ENCODE measurements at places on chromosomes 3 and 15. TPM values are rescaled to one million over a fixed set of nuclear protein-coding genes. Genes with fewer than 3 reads are reported as not detected.

DNA sequence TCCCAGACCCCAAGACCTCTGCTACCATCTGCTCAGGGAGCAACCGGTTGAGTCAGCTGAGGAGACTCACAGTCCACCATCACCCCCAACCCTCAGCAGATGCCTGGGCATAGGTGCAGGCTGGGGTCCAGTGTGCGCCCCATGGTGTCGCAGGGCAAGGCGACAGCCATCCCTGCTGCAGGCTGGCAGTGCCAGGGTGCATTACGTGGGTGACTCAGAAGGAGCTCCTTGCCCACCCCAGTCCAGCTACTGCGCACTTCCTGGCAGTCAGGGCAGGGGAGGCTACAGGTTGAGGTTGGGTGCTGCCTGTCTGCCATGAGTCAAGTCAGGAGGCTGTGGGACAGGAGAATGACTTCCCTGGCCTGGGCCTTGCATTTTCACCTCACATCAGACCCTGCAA is 33.5 kb downstream of the RASGRF1 start:
- DNase-seq, result no peak

DNA sequence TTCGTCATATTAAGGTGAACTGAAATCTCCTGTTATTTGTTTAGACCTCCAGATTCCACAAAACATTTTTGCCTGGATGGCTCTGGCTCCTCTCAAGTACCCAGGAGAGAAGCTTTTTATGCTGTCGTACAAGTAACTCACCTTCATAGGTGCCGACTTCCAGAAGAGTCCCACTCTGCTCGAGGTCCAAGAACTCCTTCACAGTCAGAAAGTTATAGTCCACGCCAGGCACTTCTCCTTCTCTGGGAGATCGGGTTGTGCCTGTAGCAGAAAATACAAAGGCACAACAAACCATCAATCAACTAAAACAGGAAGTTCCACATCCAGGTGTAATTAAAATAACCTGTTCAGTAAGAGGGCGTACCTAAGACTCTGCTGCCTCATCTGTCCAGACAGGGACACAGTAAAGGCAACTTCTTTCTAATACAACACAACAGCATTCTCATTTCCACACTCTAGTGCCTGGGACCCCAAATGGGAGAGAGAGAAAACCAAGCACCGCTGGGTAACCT is 545.3 kb downstream of the MAGI1 start:
- DNase-seq, result no peak

DNA sequence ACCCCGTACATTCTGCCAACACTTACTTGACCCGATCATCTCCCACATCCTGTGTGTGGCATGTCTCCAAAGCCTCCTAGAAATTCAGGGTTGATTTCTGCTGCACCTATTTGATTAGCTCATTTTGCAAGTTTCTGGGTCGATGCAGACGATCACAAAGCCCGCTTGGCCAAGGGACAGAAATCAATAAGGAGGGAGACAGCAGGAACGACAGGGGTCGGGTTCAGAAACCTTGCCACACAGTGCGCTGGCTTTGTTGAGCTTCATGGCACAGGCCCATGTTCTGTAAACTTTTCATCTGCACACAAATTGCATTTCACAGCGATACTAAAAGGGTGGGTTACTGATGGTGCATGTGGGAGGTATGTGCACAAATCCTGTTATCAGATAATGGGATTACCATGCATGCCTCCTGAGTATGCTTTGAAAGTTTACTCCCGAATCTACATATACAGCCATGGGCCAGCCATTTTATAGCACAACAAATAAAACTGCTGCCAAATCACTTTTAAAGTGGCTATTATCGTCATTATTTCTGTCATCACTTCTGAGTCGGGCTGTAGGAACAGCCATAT is 95.9 kb upstream of the ATP11B start:
- no peak for DNase-seq

- DNase-seq, result no peak
These were observed 541.7 kb upstream of the ZNF385D start for GRCh38 chr3:22292681-22293080.

DNA sequence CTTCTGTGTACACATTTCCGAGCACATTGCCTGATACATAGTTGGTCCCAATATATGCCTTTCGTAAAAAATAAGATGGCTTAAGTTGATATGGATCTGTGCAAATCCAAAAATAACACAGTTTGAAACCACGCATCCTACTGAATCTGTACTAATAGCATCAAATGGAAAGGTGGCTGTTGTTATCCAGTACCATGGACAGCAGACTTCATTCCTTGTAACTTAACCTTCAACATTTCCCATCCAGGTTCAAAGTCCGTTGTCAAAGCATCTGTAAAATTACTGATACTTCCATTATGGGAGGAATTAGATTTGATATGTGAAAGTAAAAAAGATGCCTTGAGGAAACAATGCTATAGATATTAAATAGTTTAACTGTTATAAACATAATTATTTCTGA is 65.5 kb upstream of the C3orf49 start:
- no peak for DNase-seq

DNA sequence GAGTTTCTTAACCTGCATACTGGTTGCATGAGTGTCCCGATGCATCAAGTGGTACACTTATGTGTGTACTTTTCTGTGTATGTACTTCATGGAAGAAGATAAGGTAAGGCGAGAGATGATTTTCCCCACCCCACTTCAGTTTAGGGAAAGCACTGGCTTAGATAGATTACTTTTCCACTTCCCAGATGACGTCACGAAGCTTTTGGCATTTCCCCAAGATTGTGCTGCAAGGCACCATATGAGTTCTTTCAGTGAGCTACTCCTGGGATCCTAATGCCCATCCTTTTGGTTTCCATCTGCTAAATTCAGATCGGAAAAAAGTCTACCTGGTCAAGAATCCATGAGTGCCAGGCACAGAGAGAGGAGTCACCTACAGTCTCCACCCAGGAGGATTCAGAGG is 4.5 kb downstream of the IL17RB start:
- no peak for DNase-seq

DNA sequence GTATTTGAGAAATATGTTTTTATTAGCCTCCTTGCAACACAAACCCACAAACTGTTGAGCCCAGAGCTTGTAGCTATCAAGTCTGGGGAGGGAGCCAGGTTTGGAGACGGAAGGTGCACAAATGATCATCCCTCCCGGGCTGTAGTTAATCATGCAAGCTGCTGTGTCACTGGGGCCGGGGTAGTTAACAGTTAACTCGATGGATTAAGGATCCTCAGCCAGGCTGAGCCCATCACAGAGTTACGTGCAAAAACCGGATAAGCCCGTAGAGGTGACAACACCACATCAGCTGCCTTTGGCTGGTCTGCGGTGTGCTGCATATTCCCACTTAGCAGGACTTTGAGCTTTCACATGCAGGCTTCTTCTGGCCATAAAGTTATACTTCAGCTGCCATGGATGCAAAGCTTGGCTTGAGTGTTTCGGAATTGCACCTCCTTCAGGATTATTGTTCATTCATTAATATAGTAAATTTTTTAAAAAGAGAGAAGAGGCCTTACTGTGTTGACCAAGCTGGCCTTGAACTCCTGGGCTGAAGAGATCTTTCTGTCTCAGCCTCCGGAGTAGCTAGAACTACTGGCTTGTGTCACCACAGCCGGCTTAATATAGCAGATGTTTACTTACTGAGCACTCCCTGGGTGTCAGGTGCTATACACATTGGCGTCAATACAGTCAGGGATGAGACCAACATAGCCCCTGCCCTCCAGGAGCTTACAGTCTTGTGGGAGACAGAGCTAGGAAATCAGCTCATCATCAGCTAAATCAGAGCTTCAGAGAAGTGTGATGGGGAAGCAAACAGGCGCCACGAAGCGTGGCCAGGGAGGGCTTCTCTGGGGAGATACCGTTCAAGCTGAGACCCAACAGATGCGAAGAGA is 226.8 kb upstream of the BHLHE40 start:
- no peak for DNase-seq

GRCh38 chr3:25107918-25108617 is 320.0 kb upstream of the RARB start:
- no peak for DNase-seq

DNA sequence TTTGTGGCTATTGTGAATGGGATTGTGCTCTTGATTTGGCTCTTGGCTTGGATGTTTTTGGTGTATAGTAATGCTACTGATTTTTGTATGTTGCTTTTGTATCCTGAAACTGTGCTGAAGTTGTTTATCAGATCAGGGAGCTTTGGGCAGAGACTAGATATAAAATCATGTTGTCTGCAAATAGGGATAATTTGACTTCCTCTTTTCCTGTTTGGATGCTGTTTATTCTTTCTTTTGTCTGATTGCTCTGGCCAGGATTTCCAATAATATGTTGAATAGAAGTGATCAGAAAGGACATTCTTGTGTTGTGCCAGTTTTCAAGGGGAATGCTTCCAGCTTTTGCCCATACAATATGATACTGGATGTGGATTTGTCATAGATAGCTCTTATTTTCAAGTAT is 66.1 kb downstream of the CHCHD6 start:
- no peak for DNase-seq

DNA sequence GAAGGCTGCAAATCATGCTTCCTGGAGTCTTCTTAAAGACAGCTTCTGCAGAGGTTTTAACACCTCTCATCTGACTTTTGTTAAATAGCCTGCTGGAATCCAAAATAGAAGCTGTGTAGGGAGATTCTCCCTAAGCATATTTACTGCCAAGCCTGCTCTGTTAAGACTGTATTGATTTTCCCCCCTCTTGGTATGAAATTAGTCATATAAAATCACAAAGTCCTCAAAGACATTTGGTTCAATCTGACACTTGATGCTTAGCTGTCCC is 94.6 kb downstream of the ITPR1 start:
- no peak for DNase-seq

DNA sequence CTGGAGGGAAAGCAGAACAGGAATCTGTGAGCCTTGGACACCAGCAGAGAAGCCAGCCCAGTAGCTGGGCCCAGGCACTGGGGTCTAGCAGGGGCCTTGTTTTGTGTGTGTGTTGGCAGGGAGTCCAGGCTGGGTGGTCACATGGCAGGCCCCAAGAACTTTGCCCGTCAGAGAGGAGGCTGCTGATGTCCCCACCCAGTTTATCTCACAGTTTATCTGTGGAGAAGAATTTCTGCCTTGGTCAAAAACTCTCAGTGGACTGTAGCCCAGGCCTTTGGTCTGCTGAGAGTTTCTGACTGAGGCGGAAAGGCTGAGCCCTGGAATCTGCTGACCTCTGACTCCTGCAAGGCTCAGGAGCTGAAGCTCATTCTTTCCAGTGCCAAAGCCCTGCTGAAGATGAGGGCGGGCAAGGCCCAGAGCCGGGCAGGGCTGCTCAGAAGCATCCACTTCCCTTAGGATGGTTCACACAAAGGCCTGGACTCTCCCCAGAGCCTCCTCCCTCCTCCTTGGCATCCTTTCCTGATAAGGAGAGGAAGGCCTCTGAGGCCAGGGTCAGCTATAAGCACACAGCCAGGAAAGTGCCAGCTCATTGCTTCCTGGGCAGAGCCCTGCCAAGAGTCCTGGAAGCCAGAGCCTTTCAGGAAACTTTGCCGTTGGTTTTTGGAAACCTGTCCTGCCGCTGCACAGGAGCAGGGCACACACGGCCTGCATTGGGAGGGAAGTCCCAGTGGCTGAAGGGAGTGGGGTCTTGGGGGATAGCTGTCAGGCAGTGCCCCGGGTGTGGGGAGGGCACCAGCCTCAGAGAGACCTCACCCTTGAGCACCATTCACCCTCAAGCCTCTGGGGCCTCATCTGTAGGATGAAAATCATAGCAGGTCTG is 37.2 kb upstream of the SLCO2A1 start:
- DNase-seq, result no peak

DNA sequence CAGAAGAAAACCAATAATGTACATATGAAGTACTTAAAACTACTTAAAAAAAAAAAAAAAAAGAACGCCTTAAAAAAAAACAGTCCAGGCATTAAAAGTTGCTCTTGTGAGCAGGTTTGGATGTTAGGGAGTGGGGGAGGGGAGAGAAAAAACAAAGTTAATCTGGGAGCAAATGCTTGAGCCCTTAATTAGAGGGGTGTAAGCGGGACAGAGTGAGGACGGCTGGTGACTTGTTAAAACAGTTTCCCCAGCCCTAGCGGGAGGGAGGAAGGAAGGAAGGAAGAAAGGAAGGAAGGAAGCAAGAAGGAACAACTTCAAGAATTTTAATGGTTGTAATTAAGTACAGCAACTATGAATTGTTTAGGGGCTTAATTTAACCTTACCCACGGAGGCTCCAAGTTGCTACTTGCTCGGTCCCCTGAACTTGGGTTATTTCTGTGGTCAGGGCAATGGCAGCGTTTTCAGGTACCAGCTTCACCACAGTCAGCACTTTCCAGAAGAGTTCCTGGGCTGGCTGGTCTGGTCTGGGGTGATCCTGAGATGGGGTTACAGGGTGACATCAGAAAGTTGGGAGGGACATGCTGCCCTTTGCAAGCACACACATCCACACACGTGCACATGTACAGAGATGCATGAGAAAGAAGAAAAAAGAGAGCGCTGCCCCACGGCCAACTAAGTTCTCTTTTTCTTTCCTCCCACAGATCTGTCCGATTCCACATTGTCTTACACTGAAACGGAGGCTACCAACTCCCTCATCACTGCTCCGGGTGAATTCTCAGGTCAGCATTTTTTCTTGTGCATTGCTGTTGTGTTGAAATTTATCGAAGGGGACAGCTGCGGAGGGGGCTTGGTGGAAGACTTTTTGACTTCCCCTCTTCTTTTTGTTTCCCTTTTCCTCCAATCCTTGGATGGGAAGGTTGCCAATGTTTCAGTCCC is 14.0 kb downstream of the SMAD6 start:
- DNase-seq, result no peak

DNA sequence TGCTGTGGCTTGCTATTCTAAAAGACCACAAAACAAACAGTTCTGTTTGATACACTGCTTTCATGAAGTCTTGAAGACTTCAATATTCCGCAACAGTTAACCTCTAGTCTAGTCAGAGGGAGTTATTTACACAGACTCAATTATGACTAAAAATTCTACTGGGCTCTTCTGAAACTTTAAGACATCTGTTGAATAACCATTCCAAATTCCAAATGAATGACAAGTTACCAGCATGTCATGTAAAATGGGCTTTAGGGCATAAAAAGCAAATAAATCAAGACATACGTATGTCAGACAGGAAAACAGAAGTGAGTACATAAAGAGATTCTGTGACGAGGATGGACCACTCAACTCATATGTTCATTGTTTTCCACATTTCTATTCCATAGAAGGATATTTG is 93.9 kb downstream of the PLOD2 start:
- no peak for DNase-seq

TRA2B gene
- total RNA-seq, result 631 TPM

SLC24A5 gene
- not detected for total RNA-seq

CKMT1B gene
- total RNA-seq, result not detected

IMPG2 gene
- total RNA-seq, result 0.35 TPM

Data from CD4-positive, CD25-positive, alpha-beta regulatory T cell (primary cell).